ENCODE measurements at places on chromosomes 7 and 10.

- no peak for DNase-seq
Observed at GRCh38 chr10:48365668-48366067, 59.2 kb downstream of the MAPK8 start.

DNA sequence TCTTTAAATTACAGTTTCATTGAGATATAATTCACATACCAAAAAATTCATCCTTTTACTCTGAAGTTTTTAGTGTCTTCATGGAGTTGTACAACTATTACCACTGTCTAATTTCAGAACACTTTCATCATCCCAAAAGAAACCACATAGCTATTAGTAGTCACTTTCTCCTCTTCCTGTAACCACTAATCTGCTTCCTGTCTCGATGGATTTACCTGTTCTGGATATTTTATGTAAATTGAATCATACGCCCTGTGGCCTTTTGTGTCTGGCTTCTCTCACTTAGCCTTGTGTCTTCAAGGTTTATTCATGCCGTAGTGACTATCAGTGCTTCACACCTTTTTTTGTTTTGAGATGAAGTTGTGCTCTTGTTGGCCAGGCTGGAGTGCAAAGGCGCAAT, 135.5 kb downstream of the DOCK1 start:
- no peak for DNase-seq

DNA sequence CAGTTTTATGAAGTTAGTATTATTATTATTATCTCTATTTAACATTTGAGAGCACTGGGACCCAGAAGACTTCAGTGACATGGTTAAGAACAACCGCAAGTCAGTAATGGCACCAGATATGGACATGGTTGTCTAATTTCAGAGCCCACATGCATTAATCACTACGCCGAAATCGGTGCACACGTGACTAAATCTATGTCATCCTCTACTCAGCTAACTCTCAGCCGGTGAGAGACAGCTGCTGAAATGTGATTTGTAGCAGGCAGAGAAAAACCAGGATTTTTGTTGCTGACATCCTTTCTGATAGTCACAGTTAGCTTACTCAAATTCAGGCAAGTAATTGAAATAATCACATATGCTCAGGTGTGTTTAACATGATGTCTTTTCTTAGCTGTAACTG, 127.7 kb downstream of the SPAG6 start:
- DNase-seq: no peak

DNA sequence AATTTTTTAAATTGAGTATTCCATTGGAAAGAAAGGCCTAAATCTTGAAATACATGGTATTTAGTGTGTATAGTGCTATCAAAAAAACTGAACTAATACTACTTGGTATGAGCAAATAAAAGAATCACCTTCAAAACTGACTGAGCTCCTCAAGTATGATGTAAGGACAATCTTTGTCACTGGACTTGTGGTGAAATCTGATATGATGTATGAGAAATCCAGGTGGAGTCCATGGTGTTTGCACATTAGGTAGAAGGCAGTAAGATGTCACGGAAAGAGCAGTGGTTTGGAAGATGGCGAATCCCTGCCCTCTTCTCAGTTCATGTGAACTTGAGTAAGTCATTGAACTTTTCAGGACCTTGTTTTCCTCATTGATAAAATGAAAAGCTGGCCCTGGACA, 62.1 kb upstream of the COL1A2 start:
- DNase-seq: no peak

- DNase-seq: no peak
Observed at GRCh38 chr10:24900888-24901685, 51.3 kb downstream of the PRTFDC1 start.

DNA sequence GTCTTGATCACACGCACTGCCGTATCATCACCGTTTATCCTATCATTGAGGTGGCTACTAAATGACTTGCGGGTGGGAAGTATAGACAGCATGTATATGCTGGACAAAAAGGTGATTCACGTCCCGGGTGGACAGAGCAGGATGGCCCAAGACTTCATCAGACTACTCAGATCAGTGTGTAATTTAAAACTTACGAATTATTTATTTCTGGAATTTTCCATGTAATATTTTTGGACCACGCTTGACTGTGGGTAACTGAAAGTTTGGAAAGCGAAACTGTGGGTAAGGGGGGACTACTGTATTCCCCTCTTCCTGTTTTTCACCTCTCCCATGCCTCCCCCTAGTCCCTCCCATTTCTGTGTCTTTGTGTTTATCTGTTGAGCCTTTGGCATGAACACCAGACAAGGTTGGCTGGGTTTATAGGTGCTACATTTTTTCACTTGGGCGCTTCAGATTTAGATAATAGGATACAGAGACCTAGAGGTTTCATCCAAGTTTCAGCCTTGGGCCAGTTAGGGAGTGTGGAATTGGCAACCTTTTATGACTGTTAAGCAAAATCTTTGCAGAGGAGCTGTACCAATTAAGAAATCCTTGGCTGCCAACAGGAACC, 55.8 kb downstream of the RBM20 start:
- no peak for DNase-seq

- DNase-seq: no peak
Observed at GRCh38 chr10:128763588-128763987, 637.4 kb upstream of the MKI67 start.

GRCh38 chr10:397321-398068, 262.2 kb downstream of the ZMYND11 start:
- no peak for DNase-seq

- DNase-seq: no peak
Observed at GRCh38 chr7:100825751-100826513, 1.4 kb downstream of the EPHB4 start.

Measured in activated naive CD8-positive, alpha-beta T cell treated with anti-CD3 and anti-CD28 coated beads for 36 hours (primary cell).